ENCODE measurements at places on chromosomes 5 and 9.
A peak's percentile ranks its signal among the peaks of the same experiment; 100 is the strongest.

DNA sequence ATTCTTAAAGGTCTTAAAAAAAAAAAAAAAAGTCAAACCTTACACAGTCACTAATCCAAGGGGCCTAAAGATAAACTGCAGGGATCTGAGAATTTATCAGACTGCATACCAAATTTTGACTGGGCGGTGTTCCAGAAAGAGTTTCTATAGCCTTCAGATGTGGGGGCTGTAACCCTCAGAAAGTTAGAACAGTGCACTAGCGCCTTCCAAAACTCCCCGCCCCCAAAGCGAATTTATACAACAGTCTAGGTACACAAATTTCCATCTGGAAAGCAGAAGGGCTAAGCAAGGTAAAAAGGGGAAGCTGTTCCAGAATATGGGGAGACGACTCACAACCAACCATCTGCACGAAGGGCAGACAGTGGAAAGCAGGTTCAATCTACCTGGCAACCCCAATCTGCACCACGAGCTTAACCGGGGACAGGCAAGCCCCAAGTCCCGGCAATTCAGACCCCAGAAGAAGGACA is 813 bp downstream of the ERMP1 start:
- no peak for DNase-seq

DNA sequence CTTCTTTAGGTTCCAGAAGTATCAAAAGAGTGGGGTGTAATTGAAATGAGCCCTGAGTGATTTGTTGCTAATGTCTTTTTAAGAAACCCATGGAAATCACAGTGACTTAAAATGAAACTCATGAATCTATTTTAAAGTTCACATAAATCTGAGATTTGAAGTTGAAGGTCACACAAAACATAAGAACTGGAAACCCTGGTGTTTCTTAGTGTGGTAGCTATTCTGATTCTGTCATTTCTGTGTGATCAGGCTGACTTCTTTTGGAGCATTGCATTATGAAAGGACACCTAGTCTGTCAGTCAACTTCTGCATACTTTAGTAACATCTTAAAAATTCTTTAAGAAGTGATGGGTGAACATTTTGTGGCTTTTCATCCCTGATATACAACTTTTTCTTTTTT is 448.8 kb downstream of the TLE4 start:
- no peak for DNase-seq

DNA sequence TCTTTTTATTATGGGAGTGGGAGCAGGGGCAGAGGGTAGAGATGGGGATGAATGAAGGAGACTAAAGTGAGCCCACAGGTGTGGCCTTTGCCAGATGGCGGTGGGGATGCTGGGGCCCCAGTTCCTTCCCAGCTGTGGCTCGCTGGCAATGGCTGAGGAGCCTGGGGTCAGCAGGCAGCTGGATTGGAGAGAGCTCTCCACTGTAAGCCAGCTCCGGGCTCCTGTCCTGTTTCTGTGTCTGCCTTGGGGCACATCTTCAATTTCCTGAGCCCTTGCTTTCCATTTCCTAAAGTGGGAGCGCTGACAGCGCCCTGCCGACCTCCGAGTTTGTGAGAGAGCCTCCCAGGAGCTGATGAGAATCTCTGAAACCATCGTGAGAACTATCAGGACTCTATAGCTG is 75.6 kb upstream of the SPRY4 start:
- no peak for DNase-seq

DNA sequence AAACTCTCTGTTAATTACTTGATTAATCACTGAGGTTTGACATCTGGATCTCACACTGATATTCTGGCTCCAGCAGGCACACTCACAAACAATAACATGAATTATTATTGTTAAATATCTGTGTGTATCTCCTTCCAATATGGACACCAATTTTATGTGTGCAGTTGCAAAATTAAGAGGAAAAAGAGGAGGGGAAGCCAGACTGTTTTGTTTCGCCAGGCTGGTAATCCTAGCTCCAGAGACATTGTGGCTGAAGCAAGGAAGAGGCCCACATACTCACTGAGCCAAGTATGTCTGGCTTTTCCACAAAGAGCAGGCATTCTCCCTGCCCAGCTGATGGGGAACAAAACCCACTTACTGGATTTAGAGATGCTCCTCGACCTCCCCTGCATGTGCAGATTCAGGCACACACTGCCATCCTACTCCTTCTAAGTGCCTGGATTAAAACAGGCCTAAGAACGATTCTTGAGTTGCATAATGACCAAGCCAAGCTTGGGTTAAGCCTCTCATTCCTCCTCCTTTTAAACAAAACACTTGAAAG is 181.9 kb downstream of the ESM1 start:
- no peak for DNase-seq

DNA sequence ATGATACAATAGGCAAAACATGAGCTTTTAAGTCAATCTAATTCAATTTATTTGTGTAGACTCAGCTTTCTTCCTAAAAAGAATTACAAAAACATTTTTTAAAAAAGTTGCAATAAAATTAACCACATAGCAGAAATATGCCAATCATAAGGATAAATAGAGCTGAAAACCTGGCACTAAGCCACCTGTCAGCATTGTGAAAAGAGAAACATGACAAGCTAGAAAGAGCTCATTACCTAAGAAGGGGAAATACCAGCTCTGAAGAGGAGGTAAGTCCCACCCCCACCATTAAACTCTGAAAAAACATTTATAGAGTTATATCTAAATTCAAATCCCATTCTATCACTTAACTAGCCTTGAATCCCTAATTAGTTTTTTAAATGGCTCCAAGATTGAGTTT is 372.9 kb downstream of the OSTF1 start:
- DNase-seq, result no peak

GRCh38 chr9:81597419-81598122 is 91.8 kb downstream of the TLE1 start:
- DNase-seq, result no peak

- no peak for DNase-seq
These were observed 37.8 kb upstream of the CRB2 start for GRCh38 chr9:123318202-123318601.

GRCh38 chr5:95631255-95631958 is 11.5 kb downstream of the GPR150 start:
- no peak for DNase-seq

GRCh38 chr5:113070901-113071300 is 94.3 kb downstream of the DCP2 start:
- no peak for DNase-seq

DNA sequence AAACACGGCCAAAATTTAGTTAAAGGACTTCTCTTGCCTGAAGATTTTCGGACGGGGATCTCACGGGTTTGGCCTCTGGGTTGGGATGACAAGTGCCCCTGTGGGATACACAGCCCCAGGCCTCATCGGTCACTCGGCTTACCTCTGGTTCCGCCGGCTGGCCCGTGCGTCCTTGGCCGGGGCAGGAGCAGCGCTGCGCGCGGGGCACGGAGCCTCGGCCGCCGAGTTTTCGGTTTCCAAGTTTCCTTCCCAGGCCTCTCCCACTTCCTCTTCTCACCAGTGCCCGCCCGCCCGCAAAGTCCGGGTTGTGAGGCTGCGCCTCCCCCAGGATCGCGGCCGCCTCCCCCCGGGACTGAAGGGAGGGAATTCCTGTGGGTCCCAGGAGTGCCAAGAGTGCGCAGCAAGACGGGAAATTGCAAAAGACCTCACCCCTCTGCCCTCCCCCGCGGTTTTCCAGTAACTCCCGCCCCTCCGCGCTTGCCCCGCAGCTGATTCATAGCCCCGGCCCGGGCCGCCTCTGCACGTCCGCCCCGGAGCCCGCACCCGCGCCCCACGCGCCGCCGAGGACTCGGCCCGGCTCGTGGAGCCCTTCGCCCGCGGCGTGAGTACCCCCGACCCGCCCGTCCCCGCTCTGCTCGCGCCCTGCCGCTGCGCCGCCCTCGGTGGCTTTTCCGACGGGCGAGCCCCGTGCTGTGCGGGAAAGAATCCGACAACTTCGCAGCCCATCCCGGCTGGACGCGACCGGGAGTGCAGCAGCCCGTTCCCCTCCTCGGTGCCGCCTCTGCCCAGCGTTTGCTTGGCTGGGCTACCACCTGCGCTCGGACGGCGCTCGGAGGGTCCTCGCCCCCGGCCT is at the start of gene OSMR:
Gene OSMR, plus strand, starts transcription at position 487 of the 853 bp plus-strand sequence. CDS start 23,033 bp downstream, outside the sequence.
- DNase-seq, result peak; percentile 58

DNA sequence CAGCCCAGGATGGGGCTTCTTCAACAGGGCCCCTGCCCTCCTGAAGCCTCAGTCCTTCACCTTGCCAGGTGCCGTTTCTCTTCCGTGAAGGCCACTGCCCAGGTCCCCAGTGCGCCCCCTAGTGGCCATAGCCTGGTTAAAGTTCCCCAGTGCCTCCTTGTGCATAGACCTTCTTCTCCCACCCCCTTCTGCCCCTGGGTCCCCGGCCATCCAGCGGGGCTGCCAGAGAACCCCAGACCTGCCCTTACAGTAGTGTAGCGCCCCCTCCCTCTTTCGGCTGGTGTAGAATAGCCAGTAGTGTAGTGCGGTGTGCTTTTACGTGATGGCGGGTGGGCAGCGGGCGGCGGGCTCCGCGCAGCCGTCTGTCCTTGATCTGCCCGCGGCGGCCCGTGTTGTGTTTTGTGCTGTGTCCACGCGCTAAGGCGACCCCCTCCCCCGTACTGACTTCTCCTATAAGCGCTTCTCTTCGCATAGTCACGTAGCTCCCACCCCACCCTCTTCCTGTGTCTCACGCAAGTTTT is 23.6 kb downstream of the PCDHGC5 start:
- no peak for DNase-seq

DNA sequence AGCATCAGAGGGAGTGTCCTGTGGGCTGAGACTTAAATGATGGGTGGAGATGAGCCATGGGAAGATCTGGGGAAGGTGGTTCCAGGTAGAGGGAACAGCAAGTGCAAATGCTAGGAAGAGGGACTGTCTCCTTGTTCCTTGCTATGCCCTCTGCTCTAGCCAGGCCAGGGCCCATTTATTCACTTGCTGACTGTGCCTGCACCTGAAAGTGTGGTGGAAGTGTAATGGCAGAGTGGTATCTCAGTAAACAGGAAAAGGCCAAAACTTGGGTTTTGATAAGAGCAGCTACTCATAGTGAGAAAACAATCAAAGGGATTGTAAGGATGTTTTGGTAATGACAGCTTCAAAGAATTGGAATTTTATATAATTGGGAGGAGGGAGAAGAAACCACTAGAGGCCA is 32.4 kb downstream of the TLE4 start:
- DNase-seq, result no peak

GRCh38 chr5:149363936-149364335 is 6.1 kb downstream of the PCYOX1L start:
- DNase-seq, result no peak

GRCh38 chr5:54882841-54883240 is 102.6 kb downstream of the ESM1 start:
- DNase-seq, result no peak

GRCh38 chr9:16985559-16986348 is 115.3 kb upstream of the BNC2 start:
- no peak for DNase-seq

- DNase-seq, result no peak
These were observed 46.5 kb upstream of the NTRK2 start for GRCh38 chr9:84622981-84623380.

- no peak for DNase-seq
These were observed 50.4 kb downstream of the DAB2IP start for GRCh38 chr9:121701736-121702261.

GRCh38 chr5:37310360-37310759 is 60.5 kb downstream of the NUP155 start:
- no peak for DNase-seq

DNA sequence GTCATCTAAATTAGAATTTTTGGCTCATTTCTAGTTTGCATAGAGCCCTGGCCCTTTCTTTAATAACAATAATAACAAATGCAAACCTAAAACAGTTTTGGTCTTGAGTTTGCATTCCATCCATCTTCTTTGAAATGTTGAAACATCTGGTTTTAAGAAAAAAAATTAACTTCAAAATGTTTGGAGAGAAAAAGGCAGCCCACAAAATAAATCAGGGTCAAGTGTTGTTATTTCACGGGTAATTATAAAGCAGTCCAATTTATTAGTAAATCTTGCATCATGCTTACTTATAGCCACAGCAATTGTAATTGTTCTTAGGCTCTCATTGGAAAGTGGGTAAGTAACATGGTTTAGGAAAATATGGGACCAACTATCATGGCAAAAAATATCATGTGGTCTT is 247.0 kb upstream of the MEF2C start:
- no peak for DNase-seq

- DNase-seq, result no peak
These were observed 13.6 kb upstream of the LMNB1 start for GRCh38 chr5:126763371-126763770.

DNA sequence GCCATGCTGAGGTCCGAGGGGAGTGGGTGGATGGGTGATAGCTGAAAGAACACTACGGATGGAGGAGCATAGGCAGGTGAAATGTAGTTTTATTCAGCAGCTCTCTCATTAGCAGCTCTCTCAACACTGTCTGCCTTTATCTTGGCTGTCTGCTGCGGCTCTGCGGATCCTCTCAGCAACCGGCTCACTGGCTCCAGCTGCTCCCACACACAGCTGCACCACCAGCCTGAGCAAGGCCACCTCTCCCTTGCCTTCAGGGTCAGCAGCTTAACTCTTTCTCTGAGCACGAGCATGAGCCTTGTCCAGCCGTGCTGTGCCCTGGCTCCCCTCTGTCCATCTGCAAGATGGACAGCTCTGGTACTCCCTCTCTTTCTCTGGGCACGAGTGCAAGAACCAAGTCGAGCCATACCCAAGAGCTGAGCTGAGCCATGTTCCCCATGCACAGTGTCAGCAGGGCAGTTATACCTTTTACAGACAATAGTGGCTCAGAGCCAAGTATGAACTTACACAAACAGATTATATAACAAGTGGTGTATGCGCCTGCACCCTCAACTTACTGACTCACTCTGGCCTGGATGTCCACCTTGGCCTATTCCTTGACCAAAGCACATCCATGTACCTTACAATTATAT is 108.5 kb downstream of the MACIR start:
- no peak for DNase-seq

DNA sequence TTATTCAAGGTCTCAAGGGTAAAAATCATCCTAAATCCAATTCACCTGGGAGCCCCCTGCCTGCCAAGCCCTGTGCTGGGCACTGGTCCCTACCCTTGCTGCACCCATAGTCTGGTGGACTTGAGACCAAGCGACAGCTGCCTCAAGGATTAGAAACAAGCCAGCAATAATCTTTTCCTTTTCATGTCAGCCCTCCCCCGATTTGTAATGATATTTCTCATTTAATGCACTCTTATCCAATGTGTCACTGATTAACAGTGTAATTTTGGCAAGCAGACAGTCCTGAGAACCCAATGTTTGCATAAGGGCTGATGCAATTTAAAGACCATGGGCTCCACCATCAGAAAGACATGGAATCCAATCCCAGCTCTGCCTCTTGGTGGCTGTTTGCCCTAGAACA is 108.9 kb downstream of the ACTL7B start:
- no peak for DNase-seq

DNA sequence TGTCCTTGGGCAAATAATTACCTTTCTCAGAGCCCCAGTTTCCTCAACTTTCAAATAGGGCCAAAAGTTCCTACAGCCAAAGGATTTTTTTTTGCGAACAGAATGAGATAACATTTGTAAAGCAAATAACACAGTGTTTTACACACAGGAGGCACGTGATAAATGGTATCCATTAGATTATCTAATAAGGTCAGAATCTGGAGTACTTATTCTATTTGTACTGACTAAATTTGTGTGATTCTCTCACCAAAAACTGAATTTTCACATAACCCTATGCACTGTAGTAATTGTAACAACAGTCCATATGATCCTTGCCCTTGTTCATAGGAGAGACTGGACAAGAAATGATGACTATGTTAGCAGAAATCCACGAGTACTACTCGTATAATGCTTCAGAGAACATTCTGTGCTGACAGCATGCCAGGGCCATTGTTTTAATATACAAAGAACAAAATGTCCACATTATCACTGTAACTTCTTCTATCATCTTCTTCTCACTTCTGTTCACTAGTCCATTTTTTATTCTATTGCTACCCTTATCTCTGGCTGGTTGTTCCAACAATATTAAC is 13.9 kb upstream of the FEM1C start:
- no peak for DNase-seq
